Breast epithelium (tissue), 4 donors: ENCODE measurements at places on chromosomes 2 and 18.

DNA sequence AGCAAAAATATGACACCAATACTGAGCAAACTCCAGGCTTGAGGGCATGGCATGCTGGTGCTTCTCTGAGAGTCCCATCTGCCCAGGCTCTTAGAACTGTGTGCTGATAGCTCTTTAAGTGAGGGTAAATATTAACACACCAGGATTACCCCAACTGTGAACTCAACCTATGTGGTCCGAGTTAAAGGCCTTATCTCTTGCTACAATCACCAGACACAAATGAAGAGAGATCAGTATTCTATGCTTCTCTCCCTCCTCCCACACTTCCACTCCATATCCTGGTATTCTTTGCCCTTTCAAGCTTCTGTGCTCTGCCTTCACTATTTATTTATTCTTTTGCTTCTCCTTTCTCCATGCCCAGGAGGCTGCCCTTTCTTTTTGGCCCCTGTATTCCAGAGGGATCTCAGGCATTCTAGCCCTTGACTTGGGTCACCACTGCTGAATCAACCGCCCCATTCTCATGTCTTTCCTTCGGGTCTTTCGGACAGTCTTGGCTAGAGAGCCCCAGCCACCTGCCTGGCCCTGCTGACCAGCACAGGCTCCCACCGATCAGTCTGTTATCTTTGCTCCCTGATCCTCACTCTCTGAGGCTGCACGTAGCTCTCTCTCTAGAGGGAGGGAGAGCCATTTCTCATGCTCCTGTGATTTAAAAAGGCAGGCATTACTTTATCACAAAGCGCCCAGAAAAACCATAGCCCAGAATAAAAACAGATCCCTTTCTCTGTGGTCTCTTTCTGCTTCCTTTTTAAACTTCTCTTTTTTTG is 17.2 kb upstream of the HK2 start:
- H3K4me1 ChIP-seq, result no peaks in the 10 kb centered on the region
- no peak overlapping the region for H3K27ac ChIP-seq
- no peak for DNase-seq
- no peaks in the 10 kb centered on the region for H3K27me3 ChIP-seq

- no peaks in the 10 kb centered on the region for H3K36me3 ChIP-seq
- H3K27ac ChIP-seq, result no peak overlapping the region
- H3K27me3 ChIP-seq, result no peaks in the 10 kb centered on the region
- DNase-seq, result no peak
- H3K4me1 ChIP-seq, result no peaks in the 10 kb centered on the region
- no peak overlapping the region for H3K4me3 ChIP-seq
These were observed 56.3 kb upstream of the HPCAL1 start for GRCh38 chr2:10246370-10246769.

- H3K27ac ChIP-seq, result no peak overlapping the region
- no peaks in the 10 kb centered on the region for H3K36me3 ChIP-seq
- no peak for DNase-seq
- H3K27me3 ChIP-seq, result no peaks in the 10 kb centered on the region
- H3K4me1 ChIP-seq, result no peaks in the 10 kb centered on the region
These were observed 30.0 kb downstream of the MRPL35 start for GRCh38 chr2:86229221-86229620.

DNA sequence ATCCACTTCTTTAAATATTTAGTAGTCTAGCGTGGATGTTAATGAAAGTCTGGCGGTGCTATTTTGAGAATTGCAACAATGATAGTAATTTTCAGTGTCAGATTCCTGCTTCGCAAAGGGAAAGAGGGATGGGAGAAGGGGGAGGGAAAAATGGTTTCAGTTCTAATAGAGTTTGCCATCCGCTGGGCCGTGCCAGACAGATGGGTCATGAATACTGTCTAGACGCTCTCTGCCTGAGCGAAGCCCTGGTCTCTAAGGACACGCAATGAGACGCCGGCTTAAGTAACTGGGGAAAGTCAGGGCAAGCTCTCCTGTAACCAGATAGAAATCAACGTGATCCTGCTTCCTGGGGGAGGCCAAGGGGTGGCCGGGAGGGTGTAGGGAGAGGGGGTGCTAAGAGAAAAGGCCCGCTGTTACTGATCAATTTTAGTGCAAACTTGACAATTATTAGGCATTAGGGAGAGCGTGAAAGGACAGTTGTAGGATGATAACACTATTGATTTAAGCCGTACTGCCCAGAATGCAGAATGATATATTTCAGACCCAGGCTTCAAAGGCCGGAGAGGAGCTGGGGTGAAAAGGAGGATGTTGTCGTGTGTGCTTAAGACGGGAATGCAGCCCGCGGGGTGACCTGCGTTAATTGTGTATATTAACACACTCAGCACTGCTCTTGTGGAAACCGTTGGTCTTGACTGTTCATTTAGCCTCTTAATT is 229.2 kb downstream of the LDLRAD4 start:
- H3K36me3 ChIP-seq, result no peaks in the 10 kb centered on the region
- no peak overlapping the region for H3K4me3 ChIP-seq
- no peaks in the 10 kb centered on the region for H3K4me1 ChIP-seq
- DNase-seq, result no peak
- no peaks in the 10 kb centered on the region for H3K27me3 ChIP-seq

DNA sequence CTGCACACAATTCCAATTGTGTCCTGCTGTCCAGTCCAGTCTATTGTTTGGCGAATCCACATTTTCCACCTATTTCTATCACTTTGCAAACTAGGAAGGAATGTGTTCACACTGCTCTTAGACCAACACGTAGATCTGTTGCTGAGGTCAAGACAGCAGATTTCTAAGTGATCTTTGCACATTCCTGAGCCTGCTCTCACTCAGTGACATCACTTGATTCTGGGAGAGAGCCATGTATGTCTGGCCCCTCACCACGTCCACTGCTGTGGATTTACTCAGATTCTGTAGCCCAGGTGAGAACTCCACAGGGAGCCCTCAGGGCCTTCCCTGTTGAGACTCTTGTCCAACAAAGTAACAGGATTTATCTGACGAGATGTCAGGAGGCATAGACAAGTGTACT is 317.2 kb downstream of the TSN start:
- no peaks in the 10 kb centered on the region for H3K36me3 ChIP-seq
- H3K4me1 ChIP-seq, result no peaks in the 10 kb centered on the region
- H3K27me3 ChIP-seq, result no peaks in the 10 kb centered on the region

DNA sequence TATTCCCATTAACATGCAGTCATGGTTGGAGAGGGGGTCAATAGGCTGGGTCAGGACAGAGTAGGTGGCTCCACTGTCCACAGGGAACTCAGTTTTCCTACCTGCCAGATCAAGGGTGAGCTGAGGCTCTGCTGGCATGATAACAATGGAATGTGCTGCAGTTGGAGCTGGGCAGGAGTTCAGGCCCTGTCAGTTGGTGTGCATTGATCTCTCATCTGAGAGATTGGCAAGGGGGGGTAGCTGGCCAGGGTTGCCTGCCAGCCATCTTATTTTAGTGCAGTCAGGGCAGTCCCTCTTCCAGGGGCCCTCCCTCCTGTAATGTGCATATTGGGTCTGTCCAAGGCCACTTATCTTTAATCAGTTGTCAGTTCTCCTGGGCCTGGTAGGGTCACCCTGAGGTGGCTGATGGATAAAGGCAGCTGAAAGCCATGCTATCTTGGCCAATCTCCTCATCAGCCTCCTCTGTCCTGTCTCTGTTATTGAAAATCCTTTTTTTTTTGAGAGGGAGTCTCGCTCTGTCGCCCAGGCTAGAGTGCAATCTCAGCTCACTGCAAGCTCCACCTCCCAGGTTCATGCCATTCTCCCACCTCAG is 38.1 kb upstream of the CCBE1 start:
- H3K4me1 ChIP-seq, result no peaks in the 10 kb centered on the region
- no peaks in the 10 kb centered on the region for H3K27me3 ChIP-seq
- no peak overlapping the region for H3K27ac ChIP-seq

DNA sequence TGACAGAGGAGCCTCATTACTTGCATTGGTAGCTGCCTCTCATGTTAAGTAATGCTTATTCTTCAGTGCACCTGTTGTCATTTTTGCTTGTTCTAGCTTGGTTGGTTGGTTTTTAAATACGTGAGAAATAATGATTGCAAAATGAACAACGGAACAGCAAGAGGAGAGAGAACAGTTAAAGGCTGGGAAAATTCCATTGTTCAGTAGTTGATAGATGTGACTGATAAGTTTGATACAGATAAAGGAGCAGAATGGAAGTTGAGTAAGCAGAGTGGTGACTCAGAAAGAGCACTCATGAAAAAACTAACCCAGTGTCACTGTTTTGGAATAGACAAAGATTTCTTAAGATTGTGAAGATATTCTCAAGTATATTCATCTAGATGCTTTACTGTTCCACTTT is 50.5 kb downstream of the MTA3 start:
- DNase-seq, result no peak
- no peaks in the 10 kb centered on the region for H3K4me1 ChIP-seq
- no peaks in the 10 kb centered on the region for H3K27me3 ChIP-seq
- no peak overlapping the region for H3K4me3 ChIP-seq

DNA sequence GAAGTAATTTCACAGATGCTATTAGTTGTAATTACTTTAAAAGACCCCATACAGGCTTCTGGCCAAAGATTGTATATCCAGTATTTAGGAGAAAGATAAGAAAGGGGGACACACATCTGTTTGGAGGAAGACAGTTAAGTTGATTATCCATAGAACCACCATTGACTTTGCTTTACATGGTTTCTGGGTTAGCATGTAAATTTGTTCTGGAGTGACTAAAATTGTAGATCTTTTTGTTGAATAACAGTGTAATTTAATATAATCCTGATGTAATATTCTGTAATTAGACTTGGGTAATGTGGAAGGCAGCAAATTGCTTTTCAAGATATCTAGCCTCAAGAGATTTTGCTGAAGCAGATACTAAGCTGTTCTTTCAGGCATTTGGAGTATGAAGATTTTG is 17.2 kb downstream of the COMMD1 start:
- DNase-seq, result no peak
- no peak overlapping the region for H3K27ac ChIP-seq
- no peaks in the 10 kb centered on the region for H3K4me1 ChIP-seq
- H3K27me3 ChIP-seq, result no peaks in the 10 kb centered on the region

GRCh38 chr2:97653473-97653872 is 7.6 kb downstream of the COX5B start:
- H3K36me3 ChIP-seq, result peaks cover 8% of the 10 kb centered on the region
- DNase-seq, result no peak
- H3K27me3 ChIP-seq, result no peaks in the 10 kb centered on the region
- no peak overlapping the region for H3K4me3 ChIP-seq
- no peaks in the 10 kb centered on the region for H3K4me1 ChIP-seq

GRCh38 chr2:120436885-120437603 is 91.1 kb downstream of the INHBB start:
- DNase-seq, result no peak
- no peak overlapping the region for H3K4me3 ChIP-seq
- H3K4me1 ChIP-seq, result peaks cover 4% of the 10 kb centered on the region
- H3K36me3 ChIP-seq, result no peaks in the 10 kb centered on the region
- H3K27ac ChIP-seq, result no peak overlapping the region
